ENCODE measurements at places on chromosomes 7 and 10. TPM values are rescaled to one million over a fixed set of nuclear protein-coding genes. Genes with fewer than 3 reads are reported as not detected.

Gene GRB10
- total RNA-seq: not detected

Gene MRPS17
- total RNA-seq: 23.2 TPM

Gene RP9
- 24.1 TPM for total RNA-seq

GRCh38 chr10:84510121-84510520 lies 181.7 kb downstream of the CCSER2 start:
- DNase-seq: no peak

DNA sequence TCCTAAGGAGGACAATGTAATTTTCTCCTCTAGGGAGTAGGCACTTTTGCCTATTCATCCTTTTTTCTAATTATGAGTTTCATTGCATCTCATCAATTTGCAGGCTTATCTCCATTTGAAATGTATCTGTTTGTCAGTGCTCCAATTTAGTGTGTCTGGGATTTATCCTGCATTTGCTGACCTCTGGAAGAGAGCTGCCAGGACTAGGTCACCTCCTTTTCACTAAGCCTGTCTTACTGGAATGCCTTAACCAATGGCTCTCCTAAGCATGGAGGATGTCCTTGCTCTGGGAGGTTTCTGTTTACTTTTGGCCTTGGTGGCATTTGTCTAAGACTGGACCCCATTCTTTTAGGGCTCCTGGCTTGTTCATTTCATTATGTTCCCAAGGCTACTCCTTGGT lies 261.5 kb downstream of the NEBL start:
- no peak for DNase-seq

- DNase-seq: no peak
These were observed 14.9 kb downstream of the ANKMY2 start for GRCh38 chr7:16630654-16631053.

DNA sequence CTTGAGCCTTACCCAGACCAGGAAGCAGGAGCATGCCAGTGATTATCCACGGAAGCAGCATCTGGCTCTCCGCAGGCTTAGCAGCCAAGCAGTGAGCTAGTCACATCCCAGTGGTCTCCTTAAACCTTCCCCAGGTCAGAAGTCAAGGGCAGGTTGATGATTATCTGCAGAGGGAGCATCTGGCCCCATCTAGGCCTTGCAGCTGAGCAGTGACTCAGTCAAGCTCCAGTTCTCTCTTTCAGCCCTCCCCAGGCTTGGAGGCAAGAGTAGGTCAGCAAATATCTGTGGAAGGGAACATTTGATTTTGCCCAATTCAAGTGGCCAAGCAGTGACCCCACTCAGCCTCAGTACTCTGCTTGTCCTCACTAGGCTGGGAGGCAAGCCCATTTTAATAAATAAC lies 61.6 kb downstream of the ANKRD7 start:
- DNase-seq: no peak

GRCh38 chr10:83459124-83459523 lies 680.2 kb upstream of the GHITM start:
- no peak for DNase-seq

Data from OCI-LY7 (cell line).